MCF 10A (cell line): ENCODE measurements at places on chromosomes 6 and 20. TPM values are rescaled to one million over a fixed set of nuclear protein-coding genes. Genes with fewer than 3 reads are reported as not detected.

ZC3H12D gene
- 0.29 TPM in 1 of 2 replicates, not detected in the other for total RNA-seq

DSE gene
- 66.0 and 86.5 TPM in 2 replicates for total RNA-seq

SLC17A9 gene
- total RNA-seq, result 0.07 TPM in 1 of 2 replicates, not detected in the other

BMP7 gene
- not detected in 2 replicates for total RNA-seq

MDFI gene
- 39.1 and 59.1 TPM in 2 replicates for total RNA-seq

KCNK5 gene
- 1.3 and 2.6 TPM in 2 replicates for total RNA-seq

MOG gene
- not detected in 2 replicates for total RNA-seq

C20orf96 gene
- total RNA-seq, result 2.4 and 3.8 TPM in 2 replicates

PRSS35 gene
- not detected in 2 replicates for total RNA-seq

EPPIN gene
- not detected in 2 replicates for total RNA-seq

CLPSL1 gene
- total RNA-seq, result not detected in 2 replicates

FOXC1 gene
- 16.7 and 16.8 TPM in 2 replicates for total RNA-seq

POU5F1 gene
- total RNA-seq, result 1.5 and 2.0 TPM in 2 replicates

DEFB132 gene
- total RNA-seq, result not detected in 2 replicates
